Thymus (tissue), 14 donors: ENCODE measurements at places on chromosomes 11 and 22.

DNA sequence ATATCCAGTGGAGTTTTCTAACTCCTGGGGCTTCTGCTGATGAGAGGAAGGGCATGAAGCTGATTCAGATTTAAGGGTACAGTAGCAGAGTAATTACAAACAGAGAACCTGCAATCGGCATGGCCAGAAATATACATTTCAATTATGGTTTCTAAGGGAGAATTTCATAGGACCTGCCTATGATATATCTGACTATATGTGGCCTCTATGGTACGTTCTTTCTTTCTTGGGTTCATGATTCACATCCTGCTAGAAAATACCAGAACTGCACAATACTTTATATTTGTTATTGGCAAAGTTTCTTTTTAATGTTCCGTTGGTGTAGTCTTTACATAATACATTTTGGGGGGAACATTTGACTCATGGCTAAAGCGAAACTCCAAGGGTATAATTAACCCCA is 63.1 kb upstream of the TTC12 start:
- DNase-seq = no peak

- no peak for DNase-seq
These were observed 13.5 kb downstream of the CBX6 start for GRCh38 chr22:38858492-38858891.

GRCh38 chr11:99739464-99740089 is 718.8 kb downstream of the CNTN5 start:
- DNase-seq = no peak

- peak; percentile 31 for DNase-seq
These were observed 3.1 kb upstream of the MN1 start for GRCh38 chr22:27804470-27805297.

- DNase-seq = no peak
These were observed 225.0 kb downstream of the BLID start for GRCh38 chr11:121890946-121891515.

DNA sequence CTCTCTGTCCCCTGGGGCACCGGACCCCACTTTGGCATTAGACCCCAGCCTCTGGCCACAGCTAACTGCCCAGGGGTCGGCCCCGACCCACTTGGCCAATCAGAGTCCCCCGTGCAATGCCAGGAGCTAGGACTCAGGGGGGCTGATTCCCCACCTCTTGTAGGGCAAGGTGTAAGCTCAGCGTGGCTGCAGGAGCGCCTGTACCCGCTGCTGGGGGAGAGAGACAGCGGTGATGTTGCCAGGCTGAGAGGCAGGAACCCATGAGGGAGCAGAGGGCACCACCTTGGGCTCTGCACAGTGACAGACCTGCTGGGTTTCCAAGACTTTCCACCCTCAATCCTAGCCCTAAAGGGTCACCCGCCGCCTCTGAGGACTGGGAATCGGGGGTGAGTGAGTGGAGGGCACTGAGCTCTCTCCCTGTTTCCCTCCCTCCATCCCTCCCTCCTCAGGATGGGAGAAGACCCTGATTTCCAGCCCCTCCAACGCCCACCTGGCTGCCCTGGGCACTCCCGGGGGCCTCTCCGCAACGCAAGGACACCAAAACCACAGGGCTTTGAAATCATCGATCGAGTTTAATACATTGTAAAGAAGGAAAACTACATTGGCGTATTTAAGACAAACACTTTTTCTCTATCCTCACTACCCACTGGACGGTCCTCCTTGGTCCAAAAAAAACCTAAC is 128.4 kb downstream of the ARHGAP8 start:
- DNase-seq = no peak

DNA sequence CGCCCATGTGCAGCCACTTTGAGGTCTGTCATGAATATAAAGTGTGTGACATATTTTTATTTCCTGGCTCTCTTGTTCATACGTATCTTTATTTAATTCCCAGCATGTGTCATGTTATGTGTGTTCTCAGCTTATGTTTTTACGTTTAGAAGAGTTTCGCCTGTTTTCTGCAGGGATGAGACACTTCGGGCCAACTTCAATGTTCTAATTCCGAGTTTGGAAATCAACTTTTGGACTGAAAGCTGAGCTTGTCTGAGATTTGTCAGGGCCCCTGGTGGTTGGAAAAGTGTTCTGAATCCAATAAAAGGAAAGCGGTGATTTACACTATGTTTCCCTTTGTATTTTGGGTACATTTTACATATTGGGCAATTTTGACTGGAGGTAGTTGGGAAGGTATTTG is 810.7 kb downstream of the TBC1D22A start:
- DNase-seq = no peak

- peak; percentile 60 for DNase-seq
These were observed 35.7 kb downstream of the NECTIN1 start for GRCh38 chr11:119693253-119693815.

DNA sequence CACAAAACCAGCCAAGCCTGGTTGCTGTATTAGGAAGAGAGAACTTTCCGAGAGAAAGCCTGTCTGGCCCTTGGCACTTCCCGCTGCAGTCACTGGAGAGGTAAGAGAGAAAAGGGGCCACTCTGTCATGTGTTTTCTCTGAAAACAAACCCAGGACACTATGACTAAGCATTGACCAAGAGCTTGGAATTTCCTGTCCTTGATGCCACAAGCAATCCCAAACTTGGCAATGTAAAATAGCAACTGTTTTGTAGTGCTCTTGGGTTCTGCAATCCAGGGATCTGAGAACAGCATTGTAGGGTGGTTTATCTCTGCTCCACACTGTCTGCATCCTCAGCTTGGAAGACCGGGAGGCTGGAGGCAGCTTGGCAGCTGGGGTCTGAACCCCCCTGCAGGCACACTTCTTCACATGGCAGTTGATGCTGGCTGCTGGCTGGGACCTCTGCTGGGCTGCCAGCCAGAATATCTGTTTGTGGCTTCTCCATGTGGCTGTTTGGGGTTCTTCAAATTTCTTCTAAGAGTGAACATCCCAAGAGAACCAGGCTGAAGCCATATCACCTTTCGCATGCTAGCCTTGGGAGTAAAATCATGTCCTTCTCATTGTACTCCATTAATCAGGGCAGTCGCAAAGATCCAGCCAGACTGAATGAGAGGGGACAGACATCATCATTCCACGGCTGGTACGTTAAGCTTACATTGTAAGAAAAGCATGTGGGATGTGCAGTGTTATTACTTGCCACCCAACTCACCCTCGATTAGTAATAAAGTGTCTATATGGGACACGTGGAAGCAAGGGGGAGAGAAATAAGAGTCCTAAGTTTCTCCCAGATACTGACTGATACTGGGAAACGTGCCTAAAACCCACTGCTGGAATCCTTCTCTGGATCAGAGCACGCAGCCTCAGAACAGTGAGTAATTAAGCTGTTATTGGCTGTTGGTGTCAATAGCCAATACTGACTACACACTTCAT is 537.4 kb upstream of the B3GAT1 start:
- no peak for DNase-seq

DNA sequence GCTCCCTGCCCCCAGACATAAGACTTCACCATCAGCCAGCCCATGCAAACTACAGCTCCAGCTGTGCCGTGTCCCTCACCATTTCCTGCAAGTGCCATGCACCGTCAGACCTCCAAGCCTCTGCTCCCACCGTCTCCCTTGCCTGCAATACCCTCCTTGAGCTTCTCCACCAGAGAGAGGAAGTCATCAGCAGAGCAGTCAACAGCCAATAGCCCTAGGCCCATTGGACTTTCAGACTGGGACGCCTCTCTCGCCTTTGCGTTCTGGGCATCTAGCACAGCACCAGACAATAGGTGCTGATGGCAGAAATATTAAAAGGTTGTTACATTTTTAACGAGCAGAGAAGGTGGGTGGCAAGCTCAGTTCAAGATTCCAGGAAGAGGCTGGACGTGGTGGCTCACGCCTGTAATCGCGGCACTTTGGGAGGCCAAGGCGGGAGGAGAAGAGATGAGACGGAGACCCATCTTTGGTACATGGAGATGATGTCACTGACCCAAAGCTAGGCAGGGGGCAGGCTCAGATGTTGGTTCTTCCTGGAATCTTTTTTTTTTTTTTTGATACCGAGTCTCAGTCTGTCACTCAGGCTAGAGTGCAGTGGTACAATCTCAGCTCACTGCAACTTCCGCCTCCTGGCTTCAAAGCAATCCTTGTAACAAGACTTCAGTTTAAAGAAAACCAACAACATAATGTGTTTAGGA is 31.9 kb downstream of the SCGB1A1 start:
- no peak for DNase-seq

GRCh38 chr11:18907391-18907790 is 31.8 kb downstream of the MRGPRX1 start:
- DNase-seq = no peak

GRCh38 chr11:10314199-10315072 is 9.6 kb downstream of the ADM start:
- DNase-seq = peak; percentile 55

DNA sequence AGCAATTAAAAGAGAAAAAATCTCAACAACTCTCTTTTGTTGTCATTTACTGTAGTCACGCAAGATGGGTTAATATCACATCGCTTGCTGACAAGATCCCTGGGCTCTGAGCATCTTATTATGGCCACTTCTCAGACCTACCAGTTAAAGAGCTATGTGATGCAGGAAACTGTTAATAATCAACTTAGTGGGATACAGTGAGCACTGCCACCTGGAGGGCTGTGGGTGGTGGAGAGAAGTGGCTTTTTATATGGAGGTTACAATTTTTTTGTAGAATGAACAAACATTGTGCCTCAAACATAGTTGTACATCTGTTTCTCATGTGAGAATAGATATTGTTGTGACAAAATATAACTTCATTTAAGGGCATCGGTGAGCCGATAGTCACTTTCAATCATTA is 181.0 kb downstream of the TENM4 start:
- no peak for DNase-seq

DNA sequence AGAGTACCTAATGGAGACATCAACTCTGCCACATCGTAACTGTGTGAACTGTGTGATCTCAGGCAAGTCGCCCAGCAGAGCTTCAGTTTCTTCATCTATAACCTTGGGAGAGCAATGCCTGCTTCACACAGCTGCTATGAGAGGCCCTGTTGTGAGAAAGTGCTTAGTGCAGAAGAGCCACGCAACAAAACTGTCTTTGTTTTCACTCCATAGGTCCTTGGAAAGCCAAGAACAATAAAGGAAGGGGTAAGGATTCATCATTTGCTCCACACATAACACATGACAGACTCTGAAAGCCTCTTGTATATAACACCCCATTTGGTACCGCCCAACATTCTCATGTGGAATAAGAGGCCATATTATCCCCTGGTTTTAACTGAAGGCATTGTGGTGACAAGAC is 231.9 kb upstream of the ISX start:
- no peak for DNase-seq

GRCh38 chr22:25497716-25498115 is 66.8 kb upstream of the GRK3 start:
- DNase-seq = no peak

DNA sequence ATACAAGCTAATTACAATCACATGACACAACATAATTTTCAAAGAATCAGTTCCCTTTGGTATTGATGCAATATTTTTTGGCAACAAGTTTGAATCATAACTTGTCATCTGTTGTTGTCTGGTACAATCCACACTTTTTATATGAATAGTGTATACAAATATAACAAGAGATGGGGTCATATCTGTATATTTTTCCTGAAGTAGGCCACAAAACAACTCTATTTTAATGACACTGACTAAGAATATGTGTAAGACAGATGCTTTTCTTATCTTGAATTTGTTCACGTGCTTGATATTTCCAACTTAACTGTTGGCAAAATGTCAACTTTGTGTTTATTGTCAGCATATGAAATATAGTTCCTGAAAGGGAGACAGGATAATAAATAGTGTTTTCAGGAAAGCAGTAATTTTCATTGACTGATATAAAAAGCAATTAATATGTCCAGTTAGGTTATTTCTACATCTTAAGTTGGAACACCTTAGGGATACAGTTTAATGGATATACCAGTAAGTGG is 27.9 kb downstream of the NOX4 start:
- DNase-seq = no peak

DNA sequence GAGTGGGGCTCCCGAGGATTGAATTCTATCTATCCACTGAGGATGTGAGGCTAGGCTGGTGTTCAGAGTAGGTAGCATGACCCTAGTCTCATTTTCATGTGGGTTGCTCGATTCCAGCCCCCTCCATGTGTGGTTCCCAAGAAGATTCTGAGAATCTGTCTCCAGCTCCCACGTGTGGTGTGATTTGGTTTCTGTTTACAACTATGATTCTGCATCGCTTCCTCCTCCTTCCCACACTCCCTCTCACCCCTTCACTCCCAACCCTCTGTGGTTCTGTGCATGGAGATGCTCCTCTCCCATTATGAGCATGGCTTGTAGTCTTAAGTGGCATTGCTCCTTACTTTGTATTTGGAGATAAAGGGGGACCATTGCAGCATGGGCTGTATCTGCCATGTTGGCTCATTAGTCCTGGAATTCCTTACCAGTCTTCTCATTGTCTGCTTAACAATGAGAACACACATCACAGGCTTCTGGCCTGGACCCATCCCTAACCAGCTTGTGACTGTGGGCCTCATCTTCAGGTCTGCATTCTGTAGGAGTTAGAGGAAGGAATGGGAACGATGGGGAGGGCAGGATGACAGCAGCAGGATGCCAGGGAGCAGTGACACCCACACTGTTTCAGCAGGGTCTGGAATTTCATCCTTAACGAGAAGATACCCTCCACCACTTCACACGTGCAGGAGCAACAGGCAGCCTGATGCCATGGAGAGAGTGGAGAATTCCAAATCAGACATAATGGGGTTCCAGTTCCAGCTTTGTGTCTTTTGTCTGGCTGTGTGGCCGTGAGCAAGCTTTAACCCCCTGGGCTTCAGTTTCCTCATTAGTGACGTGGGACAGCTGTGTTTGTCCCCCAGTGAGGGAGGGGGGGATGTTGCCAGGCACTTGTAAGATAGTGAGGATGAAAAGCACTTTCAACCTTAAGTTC is 86.0 kb downstream of the CCDC81 start:
- no peak for DNase-seq

DNA sequence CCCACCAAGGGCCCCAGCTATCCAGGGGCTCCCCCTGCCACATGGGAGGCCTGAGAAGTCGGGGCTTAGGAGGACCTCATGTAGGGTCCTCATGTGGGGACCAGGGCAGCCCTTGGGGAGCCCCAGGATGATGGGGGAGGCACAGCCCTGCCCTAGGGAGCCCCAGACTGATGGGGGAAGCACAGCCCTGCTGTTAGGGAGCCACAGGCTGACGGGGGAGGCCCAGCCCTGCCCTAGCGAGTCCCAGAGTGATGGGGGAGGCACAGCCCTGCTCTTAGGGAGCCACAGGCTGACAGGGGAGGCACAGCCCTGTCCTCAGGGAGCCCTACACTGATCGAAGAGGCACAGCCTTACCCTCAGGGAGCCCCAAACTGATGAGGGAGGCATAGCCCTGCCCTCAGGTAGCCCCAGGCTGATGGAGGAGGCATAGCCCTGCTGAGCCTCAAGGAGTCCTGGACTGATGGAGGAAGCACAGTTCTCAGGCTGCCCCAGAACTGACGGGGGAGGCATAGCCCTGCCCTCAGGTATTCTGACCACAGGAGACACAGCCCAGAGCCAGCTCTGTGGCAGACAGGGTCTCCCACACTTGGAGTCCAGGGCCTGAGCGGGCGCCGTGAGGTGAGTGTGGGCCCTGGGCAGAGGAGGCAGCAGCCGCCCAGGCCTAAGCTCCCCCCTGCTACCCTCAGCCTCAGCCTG is 10.8 kb downstream of the PRR33 start:
- DNase-seq = no peak

- DNase-seq = no peak
These were observed 3.1 kb downstream of the BET1L start for GRCh38 chr11:203945-204586.
